Activated CD4-positive, CD25-positive, alpha-beta regulatory T cell (primary cell): ENCODE measurements at places on chromosomes 1 and 21.

- no peak for DNase-seq
Observed at GRCh38 chr1:234617131-234617985, 7.4 kb upstream of the IRF2BP2 start.

GRCh38 chr1:47575855-47576757, 138.3 kb downstream of the FOXD2 start:
- no peak for DNase-seq

GRCh38 chr1:222093518-222093917, 351.6 kb upstream of the DUSP10 start:
- no peak for DNase-seq

DNA sequence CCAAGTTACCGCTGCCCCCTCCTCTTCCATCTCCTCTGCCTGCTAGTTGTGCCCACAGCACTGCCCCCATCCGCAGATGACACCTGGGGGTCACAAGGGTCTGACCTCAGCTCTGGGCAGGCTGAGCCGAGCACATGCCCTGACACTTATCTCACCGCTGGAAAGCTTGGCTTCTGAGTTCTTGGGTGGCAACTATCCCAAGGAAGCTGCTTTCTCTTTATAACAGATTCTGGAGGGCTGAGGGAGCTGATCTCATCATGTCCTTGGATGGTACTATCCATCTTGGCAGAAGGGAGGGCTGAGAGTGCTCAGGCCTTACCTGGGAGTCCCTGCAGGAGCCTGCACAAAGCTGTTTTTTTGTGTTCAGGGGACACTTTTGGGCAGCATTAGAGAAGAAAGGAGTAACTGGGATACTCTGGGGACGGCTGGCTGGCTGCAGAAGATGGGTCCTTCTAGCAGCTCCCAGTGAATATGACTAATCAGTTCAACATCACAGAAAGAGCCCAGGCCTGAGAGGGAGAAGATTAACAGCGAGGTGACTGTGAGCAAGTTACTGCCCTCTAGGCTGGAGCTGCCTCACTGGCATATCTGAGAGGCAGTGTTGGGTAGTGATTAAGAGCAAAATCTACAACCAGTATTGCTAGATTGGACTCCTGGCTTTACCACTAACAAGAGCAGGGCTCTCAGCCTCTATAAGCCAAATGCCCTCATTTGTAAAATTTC, 71.6 kb downstream of the PLXNA2 start:
- DNase-seq = no peak

DNA sequence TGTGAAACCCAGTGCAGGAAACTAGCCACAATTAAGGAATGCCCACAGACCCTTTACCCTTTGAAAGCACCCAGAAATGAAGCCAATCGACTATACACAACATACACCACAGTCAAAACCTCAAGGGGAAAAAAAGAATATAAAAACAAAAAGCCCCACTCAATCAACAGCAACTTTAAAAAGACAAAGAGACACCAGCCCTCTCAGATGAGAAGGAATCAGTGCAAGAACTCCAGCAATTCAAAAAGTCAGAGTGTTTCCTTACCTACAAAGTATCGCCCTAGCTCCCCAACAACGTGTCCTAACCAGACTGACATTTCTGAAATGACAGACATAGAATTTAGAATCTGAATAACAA, 147.7 kb downstream of the CHD1L start:
- DNase-seq = no peak

- no peak for DNase-seq
Observed at GRCh38 chr1:196152086-196152485, 456.2 kb downstream of the KCNT2 start.

- DNase-seq = no peak
Observed at GRCh38 chr1:6483017-6483760, 8.3 kb downstream of the PLEKHG5 start.

DNA sequence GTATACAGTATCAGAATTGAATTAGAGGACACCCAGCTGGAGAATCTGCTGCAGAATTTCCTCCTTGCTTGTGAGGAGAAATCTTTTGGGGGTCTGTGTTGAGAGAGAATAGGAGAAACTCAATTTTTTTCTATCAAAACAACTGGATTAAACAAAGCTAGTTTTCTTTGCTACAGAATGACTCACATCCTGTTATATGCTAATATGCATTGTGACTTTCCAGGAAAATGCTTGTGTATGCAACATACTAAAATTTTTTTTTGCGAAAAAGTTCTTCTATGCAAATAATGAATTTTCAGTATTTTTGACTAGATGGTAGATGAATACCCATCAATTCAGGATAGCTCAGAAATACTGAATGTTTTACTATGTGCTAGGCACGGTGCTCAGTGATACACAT, 2.2 kb downstream of the VAMP4 start:
- DNase-seq = no peak

DNA sequence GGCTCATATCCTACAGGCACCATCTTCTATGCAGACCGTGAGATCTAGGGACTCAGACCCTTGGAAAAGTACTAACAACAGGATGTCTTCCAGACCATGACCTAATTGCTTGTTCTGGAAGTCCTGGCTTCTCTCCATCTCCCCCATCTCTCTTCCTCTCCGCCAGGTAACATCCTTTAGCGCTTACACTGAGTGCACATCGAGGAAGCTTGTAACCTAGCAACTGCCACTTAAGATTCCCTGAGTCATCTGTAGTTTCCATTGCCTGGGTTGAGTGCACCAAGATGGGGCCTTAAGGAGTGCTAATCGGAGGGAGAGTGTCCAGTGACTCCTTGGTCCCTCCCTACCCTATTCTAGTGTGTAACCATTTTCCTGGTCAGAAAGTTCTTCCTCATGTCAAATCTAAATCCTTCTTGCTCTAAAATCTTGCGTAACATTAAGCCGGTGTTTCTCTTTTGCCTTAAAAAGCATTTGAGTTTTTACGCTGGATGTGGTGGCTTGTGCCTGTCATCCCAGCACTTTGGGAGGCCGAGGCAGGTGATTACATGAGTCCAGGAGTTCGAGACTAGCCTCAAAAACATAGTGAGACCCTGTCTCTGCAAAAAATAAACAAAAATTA, 9.7 kb downstream of the KLHDC8A start:
- DNase-seq = no peak

GRCh38 chr21:41726970-41727783, 39.7 kb downstream of the RIPK4 start:
- DNase-seq = no peak

- no peak for DNase-seq
Observed at GRCh38 chr21:15567191-15567590, 162.6 kb upstream of the USP25 start.

GRCh38 chr1:209728466-209728865, 23.8 kb downstream of the HSD11B1 start:
- no peak for DNase-seq

DNA sequence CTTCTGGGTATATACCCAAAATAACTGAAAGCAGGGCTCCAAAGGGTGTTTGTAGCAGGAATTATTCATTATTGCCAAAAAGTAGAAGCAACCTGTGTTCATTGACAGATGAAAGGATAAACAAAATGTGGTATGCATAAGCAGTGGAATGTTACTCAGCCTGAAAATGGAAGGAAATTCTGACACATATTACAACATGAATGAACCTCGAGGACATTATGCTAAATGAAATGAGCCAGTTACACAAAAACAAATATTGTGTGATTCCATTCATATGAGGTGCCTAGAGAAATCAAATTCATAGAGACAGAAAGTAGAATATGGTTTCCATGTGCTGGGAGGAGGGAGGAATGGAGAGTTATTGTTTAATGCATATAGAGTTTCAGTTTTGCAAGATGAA, 86.3 kb upstream of the ARTN start:
- DNase-seq = no peak

DNA sequence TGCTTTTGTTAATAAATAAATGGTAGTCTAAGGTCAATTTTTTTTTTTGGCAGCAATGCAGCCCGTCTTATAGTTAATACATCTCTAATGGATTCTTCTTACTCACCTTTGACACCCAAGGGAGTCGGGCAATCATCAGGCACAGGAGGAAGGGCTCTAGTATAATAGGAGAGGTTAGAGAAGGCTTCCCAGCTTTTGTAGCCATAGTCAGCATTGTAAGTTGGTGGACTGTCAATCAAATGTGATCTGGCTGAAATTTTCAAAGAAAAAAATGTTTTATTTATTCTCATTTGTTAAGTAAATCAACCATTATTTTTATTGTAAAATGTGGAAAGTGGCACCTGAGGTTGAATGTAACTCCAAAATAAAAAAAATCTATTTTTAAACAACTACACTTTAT, 2.1 kb downstream of the PTGS2 start:
- no peak for DNase-seq

GRCh38 chr1:228818296-228818695, 83.0 kb downstream of the RHOU start:
- no peak for DNase-seq

DNA sequence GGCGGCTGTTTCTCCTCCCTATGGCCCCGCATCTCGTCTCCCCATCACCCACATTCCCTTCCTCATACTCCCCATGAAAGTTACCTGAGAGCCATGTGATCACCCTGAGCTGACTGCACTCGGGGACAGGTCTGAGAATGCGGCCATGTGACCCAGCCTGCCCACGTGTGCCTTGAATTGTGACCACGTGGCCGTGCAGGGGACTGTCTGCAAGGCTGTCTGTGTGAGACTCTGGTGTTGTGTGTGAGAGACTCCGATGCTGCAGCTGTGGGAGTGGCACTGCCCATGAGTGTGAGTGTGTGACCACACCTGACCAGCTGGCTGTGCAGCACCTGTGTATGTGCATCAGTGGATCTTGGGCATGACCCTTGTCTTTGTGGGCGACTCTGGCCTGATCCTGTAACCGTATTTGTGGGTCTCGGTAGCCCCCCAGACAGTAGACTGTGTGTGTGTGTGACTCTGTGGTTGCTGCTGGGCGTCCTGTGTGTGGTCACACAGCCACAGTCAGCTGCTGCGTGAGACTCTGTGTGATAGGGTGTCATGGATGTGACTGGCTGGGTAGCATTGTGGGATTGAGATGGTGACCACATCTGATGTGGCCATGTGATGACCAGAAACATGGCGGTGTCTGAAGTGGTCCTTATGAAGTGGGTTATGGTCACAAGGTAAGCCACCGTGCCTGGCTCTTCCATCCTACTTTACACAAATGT, 56.8 kb upstream of the KDM4A start:
- no peak for DNase-seq
